ENCODE measurements at places on chromosomes 6 and 20.

GRCh38 chr6:138719744-138720143 lies 53.8 kb upstream of the CCDC28A start:
- DNase-seq = no peak

GRCh38 chr20:6395695-6396094 lies 272.9 kb upstream of the FERMT1 start:
- no peak for DNase-seq

DNA sequence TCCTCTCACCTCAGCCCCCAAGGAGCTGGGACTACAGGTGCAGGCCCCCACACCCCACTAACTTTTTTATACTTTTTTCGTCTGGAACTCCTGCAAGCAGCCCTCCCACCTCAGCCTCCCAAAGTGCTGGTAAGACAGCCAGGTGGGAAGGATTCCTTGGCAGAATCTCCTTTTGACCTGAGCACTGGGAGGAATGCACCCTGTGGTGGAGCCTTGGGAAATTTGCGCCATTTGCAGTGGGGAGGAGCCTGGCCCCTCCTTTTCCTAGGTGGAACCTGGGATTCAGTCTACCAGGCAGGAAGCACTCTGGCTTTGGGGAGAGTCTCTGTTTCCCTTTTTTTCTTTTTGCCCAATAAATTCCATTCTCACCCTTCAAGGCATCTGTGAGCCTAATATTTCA lies 2.3 kb upstream of the RNGTT start:
- DNase-seq = no peak

DNA sequence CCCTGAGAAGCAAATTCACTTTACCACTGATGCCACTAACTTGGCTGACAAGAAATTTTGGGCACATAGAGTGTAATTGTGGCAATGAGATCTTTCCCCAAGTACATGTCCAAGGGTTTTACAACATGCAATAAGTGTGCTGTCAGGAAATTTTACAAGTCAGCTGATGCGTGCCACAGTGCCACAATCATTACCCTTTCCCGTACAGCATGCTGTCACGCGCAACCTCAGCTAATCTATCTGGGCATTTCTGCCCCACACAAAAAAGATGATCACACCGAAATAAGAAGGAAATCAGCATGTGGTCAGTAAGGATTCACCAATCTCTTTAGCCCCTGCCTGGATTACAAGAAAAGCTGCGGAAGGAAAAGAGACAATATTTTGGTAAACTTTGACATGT lies 163.6 kb upstream of the PREP start:
- DNase-seq = no peak

DNA sequence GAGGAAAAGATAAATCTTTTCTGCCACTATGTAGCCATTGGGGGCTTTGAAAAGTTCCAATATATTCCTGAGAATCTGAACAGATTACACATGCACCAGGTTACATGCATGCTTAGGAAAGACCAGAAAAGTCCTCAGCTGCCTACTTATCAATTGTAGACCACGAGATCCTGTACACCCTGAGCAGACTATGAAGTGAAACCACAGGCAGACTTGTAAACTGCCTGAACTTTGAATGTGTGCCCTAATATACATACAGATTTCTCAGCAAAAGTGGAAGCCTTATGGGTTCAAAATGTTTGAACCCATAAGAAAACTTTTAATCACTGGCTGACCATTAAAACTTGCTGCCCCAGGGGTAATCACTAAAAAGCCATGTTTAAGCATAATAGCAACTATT lies 273.5 kb upstream of the RUNX2 start:
- DNase-seq = no peak

DNA sequence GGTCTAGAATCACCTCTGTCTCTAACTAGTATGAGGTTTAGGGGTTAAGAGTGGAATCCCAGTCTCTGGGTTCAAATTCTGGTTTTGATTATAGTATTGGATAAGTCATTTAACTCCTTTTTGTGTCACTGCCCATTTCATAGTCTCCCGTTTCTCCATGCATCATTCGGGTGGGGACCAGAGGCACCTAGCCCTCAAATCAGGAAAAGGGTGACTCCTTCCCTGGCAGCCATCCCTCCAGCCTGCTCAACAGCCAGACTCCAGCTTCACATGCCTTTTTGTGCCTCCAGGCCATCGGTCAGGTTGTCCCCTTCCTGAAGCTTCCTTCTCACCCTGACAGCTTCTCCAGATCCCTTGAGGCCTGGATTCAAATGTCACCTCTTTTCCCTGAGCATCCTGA lies 139.8 kb downstream of the DHX35 start:
- DNase-seq = no peak

- DNase-seq = no peak
Observed at GRCh38 chr6:44251576-44252524, 4.9 kb downstream of the HSP90AB1 start.

- DNase-seq = no peak
Observed at GRCh38 chr6:139917951-139918630, 543.6 kb upstream of the CITED2 start.

DNA sequence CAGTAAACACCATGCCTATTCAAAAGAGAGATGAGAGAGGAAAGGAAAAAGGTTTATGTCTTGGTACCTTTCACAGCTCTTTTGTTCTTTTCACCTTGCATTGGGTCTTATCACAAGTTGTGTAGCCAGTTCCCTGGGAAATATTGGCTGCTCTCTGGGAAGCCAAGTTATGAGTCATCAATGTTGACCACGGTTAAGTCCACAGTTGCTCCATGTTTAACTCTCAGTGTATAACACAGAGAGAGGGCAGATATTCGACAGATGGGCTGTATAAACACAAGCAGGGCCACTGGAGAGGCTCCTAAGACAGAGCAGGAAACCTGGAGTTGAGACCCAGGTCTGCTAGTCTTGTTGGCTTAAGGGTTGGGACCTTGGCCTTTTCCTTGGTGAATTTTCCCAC lies 718.6 kb downstream of the QKI start:
- no peak for DNase-seq

DNA sequence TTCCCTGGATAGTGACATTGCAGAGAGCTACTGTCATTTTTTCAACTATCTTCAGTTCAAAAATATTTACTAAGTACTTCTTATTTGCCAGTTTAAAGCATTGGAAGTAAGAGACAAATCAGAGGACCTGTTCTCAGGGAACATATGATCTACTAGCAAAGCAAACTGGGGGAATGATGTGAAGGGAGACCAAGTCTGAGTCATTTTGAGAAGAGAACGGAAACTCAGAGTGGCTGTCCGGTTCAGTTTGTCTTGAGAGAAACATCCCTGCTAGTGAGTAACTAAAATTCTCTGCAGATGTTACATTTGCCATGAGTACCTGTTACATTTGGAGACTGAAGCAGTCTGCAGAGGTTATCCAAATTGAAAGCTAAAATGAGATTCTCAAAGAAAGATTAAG lies 118.3 kb downstream of the KCNQ5 start:
- DNase-seq = no peak

- no peak for DNase-seq
Observed at GRCh38 chr6:122495612-122496011, 24.0 kb upstream of the SERINC1 start.

- no peak for DNase-seq
Observed at GRCh38 chr20:51969191-51969590, 166.9 kb upstream of the SALL4 start.

DNA sequence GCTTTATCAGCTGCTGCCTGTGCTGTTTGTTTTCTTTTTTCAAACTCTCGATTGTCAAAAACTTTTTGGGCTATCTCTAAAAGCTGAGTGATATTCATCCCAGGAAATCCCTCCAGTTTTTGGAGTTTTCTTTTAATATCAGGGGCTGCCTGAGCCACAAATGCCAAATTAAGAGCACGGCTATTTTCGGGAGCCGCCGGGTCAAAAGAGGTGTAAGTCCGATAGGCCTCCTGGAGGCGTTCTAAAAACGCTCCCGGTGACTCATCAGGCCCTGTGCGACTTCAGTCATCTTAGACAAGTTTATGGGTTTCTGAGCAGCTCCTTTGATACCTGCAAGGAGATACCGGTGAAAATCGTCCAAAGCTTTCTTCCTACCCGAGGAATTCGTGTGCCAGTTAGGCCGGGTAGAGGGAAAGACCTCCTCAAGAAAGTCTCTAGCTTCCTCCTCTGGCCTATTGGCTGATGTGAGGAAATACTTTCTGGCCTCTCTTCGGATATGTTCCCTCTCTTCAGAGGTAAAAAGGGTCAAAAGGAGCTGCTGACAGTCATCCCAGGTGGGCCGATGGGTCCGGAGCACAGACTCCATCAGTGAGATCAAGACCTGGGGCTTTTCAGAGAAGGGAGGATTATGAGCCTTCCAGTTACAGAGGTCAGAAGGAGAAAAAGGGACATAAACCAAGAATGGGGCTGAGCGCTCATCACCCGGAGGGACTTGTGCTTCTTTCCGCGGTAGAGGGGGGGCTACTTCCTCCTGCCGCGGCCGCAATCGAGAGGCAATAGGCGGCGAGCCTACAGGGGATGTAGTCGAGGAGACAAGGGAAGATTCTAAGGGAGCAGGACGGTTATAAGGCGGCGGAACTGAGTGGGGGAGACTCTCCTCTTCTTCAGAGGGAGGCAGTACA lies 151.1 kb downstream of the TRIM27 start:
- no peak for DNase-seq

DNA sequence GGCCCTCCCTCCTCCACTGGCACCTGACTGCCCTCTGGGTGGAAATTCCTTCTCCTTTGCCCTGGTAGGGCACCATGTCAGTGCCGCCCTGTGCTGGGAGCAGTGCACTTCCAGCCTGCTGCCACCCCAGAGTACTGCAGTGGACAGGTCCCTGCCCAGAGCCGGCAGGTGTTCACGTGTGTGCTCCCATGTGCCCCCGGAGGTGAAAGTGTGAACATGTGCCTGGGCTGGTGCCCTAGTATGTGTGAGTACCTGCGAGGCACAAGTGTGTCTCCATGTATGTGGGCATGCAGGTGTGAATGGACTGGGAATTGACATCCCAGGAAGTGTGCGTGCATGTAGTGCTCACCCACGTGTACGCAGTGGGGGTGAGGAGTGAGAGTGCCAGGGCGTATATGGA lies 29.4 kb downstream of the SDCBP2 start:
- DNase-seq = no peak

DNA sequence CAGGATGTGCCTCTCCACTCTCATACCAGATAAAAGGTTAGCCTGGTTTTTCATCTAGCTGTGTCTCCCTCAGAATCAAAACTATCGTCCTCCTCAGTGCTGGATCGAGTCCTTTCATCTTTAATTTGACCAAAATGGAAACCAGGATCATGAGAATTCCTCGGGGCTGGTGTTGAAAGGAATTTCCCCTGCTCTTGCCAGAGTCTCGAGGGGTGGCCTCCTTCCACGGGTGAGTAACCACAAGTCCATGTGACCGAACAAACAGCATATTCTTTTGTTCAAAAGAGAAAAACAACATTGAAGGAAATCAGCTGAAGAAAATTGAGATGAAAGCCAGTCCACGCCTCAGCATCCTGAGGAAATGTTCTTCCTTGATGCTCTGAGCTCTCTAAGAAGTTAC lies 165.9 kb upstream of the CDYL start:
- DNase-seq = no peak

GRCh38 chr6:96304997-96305396 lies 216.6 kb upstream of the UFL1 start:
- no peak for DNase-seq

GRCh38 chr6:26533532-26533931 lies 4.6 kb upstream of the HMGN4 start:
- DNase-seq = no peak

GRCh38 chr6:126170978-126171382 lies 168.9 kb upstream of the CENPW start:
- no peak for DNase-seq

- DNase-seq = no peak
Observed at GRCh38 chr20:25380945-25381614, 9.6 kb downstream of the ABHD12 start.

GRCh38 chr6:25456249-25457040 lies 177.3 kb downstream of the CARMIL1 start:
- DNase-seq = no peak

DNA sequence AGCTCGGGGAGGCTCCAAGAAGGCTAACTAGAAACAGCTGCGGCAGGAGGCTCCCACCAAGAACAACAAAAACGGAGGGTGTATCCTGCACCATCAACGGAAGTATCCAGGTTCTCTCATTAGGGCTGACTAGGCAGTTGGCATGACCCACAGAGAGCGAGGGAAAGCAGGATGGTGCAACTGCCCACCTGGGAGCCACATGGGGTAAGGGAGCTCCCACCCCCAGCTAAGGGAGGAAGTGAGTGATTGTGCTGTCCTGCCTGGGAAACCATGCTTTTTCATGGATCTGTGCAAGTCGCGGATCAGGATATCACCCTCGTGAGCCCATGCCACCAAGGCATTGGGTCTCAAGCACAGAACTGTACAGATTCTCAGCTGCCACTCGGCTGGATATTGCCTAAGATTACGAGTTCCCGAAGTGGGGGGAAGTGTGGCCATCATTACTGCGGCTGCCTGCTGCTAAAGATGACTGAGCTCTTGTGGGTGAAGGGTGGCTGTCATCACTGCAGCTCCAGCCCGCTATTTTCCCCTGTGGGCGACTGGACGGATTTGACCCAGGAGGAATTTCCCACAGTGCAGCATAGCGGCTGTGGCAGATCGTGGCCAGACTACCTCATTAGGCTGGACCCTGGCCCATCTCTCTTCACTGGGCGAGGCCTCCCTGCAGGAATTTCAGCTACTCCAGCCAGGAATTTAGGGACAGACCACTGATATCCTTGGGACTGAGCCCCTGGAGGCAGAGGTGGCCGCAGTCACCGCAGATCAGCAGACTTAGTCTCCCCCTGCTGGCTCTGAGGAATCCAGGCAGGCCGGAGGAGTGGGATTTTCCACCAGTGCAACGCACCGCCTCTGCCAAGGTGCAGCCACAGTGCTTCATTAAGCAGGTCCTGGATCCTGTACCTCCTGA lies 515.7 kb downstream of the FRK start:
- DNase-seq = no peak

DNA sequence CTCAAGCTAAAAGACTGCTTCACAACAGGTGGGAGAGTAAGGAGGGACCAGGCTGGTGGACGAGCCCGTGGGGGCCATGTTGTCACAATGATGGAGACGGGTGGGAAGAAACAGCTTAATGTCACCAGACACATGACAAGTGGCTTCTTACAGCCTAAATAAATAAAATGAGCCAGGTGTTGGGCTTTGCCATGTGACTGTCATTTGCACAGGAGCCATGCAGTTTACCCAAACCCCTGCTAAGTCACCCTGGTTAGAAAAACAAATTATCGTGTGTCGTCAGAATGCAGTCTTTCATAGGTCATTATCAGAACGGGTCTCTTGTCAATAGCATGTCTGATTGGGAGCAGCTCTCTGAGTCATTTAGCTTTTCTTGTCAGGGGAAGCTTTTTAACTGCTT lies 18.5 kb downstream of the BTBD3 start:
- no peak for DNase-seq

- DNase-seq = no peak
Observed at GRCh38 chr6:77987035-77987384, 334.2 kb downstream of the MEI4 start.

GRCh38 chr6:103885446-103885845 lies 974.3 kb downstream of the HACE1 start:
- no peak for DNase-seq

DNA sequence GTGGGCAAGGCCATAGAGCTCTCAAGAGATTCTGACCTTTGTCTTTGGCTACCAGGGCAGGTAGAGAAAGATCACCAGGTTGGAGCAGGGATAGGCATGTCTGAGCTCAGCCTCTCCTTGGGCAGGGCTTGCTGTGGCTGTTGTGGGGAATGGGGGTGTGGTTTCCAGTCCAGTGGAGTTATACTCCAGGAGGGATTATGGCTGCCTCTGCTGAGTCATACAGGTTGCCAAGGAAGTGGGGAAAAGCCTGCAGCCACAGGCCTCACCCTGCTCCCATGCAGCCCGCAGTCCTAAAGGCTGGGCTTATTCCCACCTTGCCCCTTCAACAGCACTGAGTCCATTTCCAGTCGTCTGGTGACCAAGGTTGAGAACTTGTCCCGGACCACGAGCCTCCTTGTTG lies 21.9 kb downstream of the MEP1A start:
- no peak for DNase-seq

All from hippocampal formation (tissue), 2 donors.